Lower lobe of right lung (tissue), 2 donors: ENCODE measurements at places on chromosomes 5 and 9.

- H3K4me3 ChIP-seq = no peak overlapping the region
- peaks cover 8% of the 10 kb centered on the region for H3K4me1 ChIP-seq
- H3K36me3 ChIP-seq = no peaks in the 10 kb centered on the region
- no peaks in the 10 kb centered on the region for H3K27me3 ChIP-seq
- H3K27ac ChIP-seq = no peak overlapping the region
These were observed 5.3 kb upstream of the ACO1 start for GRCh38 chr9:32378993-32379729.

DNA sequence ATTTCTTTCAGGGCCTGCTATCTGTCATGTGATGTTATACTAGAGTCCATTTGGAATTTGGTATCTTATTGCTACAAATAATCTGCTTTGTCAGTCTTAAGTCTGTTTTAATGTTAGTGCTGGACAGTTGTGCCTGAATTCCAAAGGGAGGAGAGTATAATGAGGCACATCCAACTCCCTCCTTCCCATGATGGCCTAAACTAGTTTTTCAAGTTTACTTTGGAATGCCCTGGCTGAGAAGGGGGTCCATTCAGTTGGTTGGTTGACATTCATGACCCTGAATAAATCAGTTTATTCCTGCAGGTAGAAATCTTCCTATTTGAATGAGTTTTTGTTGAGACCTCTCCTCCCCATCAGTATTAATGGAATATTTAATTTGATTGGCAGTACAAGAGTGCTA lies 9.4 kb upstream of the LRRTM2 start:
- H3K27ac ChIP-seq = no peak overlapping the region
- H3K4me3 ChIP-seq = no peak overlapping the region
- peaks cover 11% of the 10 kb centered on the region for H3K4me1 ChIP-seq
- no peaks in the 10 kb centered on the region for H3K27me3 ChIP-seq
- H3K36me3 ChIP-seq = peaks cover 35% of the 10 kb centered on the region

GRCh38 chr9:127390248-127390545 lies 6.8 kb upstream of the SLC2A8 start:
- H3K27me3 ChIP-seq = no peaks in the 10 kb centered on the region
- H3K4me1 ChIP-seq = peaks cover 10% of the 10 kb centered on the region
- no peak overlapping the region for H3K27ac ChIP-seq
- no peak for DNase-seq

DNA sequence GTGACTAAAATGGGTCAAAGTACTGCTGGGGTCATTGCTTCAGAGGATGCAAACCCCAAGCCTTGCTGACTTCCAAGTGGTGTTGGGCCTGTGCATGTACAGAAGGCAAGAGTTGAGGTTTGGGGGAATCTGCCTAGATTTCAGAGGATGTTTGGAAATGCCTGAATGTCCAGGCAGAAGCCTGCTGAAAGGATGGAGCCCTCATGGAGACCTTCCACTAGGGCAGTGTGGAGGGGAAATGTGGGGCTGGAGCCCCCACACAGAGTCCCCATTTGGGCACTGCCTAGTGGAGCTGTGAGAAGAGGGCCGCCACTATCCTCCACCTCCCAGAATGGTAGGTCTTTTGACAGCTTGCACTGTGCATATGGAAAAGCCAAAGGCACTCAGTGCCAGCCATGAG lies 377.7 kb upstream of the TRPC7 start:
- no peaks in the 10 kb centered on the region for H3K27me3 ChIP-seq
- DNase-seq = no peak
- H3K36me3 ChIP-seq = no peaks in the 10 kb centered on the region
- no peak overlapping the region for H3K4me3 ChIP-seq
- no peaks in the 10 kb centered on the region for H3K4me1 ChIP-seq

DNA sequence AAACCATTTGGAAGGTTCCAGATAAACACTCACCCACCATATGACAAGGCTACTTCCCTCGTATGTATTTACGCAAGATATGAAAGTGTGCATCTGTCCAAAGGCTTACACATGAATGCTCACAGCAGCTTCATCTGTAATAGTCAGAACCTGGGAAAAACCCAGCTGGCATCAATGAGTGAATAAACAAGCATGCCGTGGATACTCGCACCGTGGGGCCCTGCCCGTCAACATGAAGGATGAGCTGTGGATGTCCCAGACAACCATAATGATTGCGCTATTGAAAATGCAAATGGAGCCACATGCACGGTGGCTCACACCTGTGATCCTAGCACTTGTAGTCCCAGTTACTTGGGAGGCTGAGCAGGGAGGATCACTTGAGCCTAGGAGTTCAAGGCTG lies 60.6 kb upstream of the FCN1 start:
- H3K27me3 ChIP-seq = peaks cover 1% of the 10 kb centered on the region
- H3K4me3 ChIP-seq = no peak overlapping the region
- DNase-seq = no peak
- no peaks in the 10 kb centered on the region for H3K36me3 ChIP-seq
- H3K4me1 ChIP-seq = no peaks in the 10 kb centered on the region

DNA sequence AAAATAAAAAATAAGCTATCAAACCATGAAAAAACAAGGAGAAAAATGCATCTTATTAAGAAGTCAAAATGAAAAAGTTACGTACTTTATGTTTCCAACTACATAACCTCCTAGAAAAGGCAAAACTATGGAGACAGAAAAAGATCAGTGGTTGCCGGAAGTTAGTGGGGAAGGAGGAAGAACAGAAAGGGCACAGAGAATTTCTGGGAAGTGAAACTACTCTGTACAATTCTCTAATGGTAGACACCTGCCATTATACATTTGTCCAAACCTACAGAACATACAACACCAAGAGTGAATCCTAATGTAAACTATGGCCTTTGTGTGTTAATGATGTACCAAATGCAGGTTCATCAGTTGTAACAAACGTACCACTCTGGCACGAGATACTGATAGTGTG lies 25.3 kb downstream of the SMU1 start:
- H3K4me1 ChIP-seq = no peaks in the 10 kb centered on the region
- DNase-seq = no peak
- no peak overlapping the region for H3K4me3 ChIP-seq
- H3K27me3 ChIP-seq = no peaks in the 10 kb centered on the region
- H3K27ac ChIP-seq = no peak overlapping the region

- no peak overlapping the region for H3K27ac ChIP-seq
- no peaks in the 10 kb centered on the region for H3K36me3 ChIP-seq
- H3K27me3 ChIP-seq = peaks cover 2% of the 10 kb centered on the region
- peaks cover 1% of the 10 kb centered on the region for H3K4me1 ChIP-seq
- no peak for DNase-seq
- no peak overlapping the region for H3K4me3 ChIP-seq
These were observed 4.3 kb upstream of the NCS1 start for GRCh38 chr9:130167927-130168326.

- H3K4me3 ChIP-seq = no peak overlapping the region
- H3K36me3 ChIP-seq = no peaks in the 10 kb centered on the region
- peak; percentile 82 for DNase-seq
These were observed 599.8 kb upstream of the BRINP1 start for GRCh38 chr9:119968836-119969707.

- no peak overlapping the region for H3K4me3 ChIP-seq
- no peaks in the 10 kb centered on the region for H3K27me3 ChIP-seq
- no peak overlapping the region for H3K27ac ChIP-seq
- H3K4me1 ChIP-seq = peaks cover 12% of the 10 kb centered on the region
These were observed 76.3 kb upstream of the PTGER4 start for GRCh38 chr5:40603378-40603777.

GRCh38 chr5:177372034-177372896 lies 12.0 kb upstream of the SLC34A1 start:
- DNase-seq = no peak
- H3K27me3 ChIP-seq = no peaks in the 10 kb centered on the region
- H3K36me3 ChIP-seq = peaks cover 10% of the 10 kb centered on the region
- peaks cover 32% of the 10 kb centered on the region for H3K4me1 ChIP-seq

DNA sequence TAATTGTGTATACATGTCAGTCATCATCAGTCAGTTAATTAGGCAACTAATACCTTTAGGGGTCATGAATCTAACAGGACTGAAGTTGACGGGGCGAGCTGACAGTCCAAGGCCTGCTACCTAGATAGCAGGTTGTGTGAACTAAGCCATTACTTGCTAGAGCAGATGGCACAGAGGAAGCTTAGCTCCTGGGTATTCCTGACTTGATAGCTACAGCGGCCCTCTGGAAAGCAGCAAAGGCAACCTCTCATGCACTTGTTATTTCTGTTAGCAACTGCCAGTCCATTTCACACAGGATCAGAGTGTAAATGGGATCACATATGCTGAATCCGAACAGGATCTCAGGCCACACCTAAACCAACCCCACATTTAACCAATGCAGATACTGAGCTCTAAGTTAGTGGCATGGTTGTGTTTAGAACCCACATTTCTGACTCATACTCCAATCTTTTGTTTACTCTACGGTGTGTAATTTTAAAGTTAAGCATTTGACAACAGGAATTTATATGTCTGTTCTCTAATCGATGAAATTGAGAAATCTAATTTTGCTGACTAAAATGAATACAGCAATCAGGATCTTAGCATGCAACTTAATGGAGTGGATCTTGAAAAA lies 521.3 kb upstream of the ZNF608 start:
- no peak for DNase-seq
- H3K27me3 ChIP-seq = no peaks in the 10 kb centered on the region
- no peaks in the 10 kb centered on the region for H3K36me3 ChIP-seq
- H3K4me3 ChIP-seq = no peak overlapping the region
- H3K4me1 ChIP-seq = no peaks in the 10 kb centered on the region

DNA sequence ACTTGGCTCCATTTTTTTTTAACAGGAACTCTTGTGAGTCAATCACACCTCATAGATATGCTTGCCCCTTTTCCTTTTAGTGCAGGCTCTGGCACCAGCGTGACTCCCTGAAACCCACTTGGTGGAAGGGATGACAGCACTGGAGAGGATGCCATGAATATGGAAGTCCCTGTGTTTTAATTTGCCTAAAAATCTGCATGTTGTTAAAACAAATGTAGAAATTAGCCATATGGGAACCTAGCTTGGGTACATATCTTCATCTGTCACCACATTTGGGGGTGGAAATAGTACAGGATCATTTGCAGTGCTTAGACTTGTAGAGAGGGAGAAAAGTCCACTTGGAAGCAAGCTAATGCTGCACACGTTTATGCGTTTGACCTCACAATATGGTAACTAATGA lies 179.0 kb downstream of the EBF1 start:
- no peak for DNase-seq
- H3K27ac ChIP-seq = no peak overlapping the region
- H3K27me3 ChIP-seq = peaks cover 8% of the 10 kb centered on the region
- H3K4me3 ChIP-seq = no peak overlapping the region
- no peaks in the 10 kb centered on the region for H3K4me1 ChIP-seq
- no peaks in the 10 kb centered on the region for H3K36me3 ChIP-seq

GRCh38 chr9:22045423-22045822 lies 36.3 kb upstream of the CDKN2B start:
- DNase-seq = no peak
- H3K4me1 ChIP-seq = no peaks in the 10 kb centered on the region
- H3K27me3 ChIP-seq = no peaks in the 10 kb centered on the region
- H3K4me3 ChIP-seq = no peak overlapping the region

DNA sequence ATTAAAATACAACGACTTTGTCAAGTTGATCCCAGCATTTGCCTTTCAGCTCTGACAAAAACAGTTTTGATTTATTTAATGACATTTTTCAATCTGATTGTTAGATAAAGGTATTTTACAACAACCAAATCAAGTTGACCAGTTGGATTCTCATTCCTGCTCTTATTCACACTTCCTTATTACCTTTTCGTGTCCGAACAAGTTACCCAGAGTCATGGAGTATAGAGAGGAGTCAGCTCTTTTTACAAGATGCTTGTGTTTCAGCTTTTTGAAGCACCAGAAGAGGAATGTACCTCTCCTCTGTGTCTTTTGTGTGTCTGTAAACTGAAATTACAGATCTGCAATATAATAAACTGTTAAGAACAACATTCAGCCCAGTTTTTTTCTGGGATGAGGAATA lies 151.3 kb upstream of the TMEM161B start:
- H3K36me3 ChIP-seq = no peaks in the 10 kb centered on the region
- DNase-seq = no peak
- no peak overlapping the region for H3K27ac ChIP-seq
- H3K4me3 ChIP-seq = no peak overlapping the region
- H3K4me1 ChIP-seq = no peaks in the 10 kb centered on the region
- no peaks in the 10 kb centered on the region for H3K27me3 ChIP-seq

DNA sequence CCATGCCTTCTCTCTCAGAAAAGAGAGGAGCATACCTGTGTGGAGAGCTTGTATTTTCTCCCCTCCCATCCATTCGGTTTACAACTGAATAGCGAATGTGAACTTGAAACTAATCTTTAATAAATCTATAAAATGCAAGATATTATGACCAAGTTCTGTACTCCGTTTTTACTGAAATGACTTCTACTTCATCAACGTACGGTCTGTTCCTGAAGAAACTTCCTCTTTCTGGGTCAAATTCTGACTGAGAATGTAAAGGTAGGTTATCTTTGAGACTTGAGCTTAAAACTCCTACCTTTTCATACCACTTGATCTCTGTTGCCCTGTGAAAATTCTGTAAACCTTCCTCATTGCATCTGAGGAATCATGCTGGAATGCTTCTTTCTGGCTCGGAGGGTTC lies 4.2 kb upstream of the CTNNAL1 start:
- H3K27ac ChIP-seq = peak overlapping the region; percentile 12
- no peaks in the 10 kb centered on the region for H3K27me3 ChIP-seq
- DNase-seq = no peak
- peaks cover 9% of the 10 kb centered on the region for H3K36me3 ChIP-seq

GRCh38 chr5:156920042-156920860 lies 42.8 kb downstream of the TIMD4 start:
- no peak for DNase-seq
- H3K27ac ChIP-seq = no peak overlapping the region
- H3K36me3 ChIP-seq = no peaks in the 10 kb centered on the region
- no peaks in the 10 kb centered on the region for H3K4me1 ChIP-seq
- H3K4me3 ChIP-seq = no peak overlapping the region

DNA sequence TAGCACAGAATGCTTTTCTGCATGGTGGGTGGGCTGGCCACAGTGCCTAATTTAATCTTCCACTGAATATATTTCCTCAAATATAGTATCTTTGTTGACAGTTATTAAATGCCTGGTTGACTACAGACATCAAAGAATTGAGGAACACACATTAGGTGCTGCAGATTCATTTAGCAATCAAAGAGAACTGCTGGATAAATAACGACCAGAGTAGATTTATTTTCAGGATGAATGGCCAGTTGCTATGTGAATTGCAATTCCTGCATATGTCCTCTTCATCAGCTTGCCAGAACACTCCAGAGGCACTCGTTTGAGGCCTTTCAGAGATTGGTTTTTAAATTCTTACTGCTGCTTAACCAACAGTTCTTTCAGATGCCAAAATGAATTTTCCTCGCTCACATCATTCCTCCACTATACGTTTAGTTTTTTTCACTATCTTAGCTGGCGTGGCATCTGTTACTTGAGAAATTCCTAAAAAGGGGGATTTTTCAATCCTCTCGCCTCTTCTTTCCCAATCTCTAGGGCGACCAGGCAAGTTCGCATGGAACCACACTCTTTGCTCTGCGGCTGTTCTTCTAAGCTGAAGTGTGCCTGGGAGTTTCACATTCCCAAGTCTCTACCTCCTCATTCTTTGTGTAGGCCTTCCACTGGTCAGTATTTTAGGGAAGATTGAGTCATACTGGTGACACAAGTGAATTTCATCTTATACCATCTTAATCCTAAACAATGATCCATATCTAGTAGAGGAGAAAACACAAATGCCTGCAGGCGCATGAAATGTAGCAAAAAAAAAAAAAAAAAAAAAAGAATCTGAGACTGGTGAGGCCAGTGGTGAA lies 237.1 kb upstream of the NMUR2 start:
- no peak overlapping the region for H3K27ac ChIP-seq
- H3K4me1 ChIP-seq = no peaks in the 10 kb centered on the region
- no peak overlapping the region for H3K4me3 ChIP-seq
- no peak for DNase-seq
- no peaks in the 10 kb centered on the region for H3K27me3 ChIP-seq

- H3K27ac ChIP-seq = no peak overlapping the region
- H3K4me1 ChIP-seq = no peaks in the 10 kb centered on the region
These were observed 498.3 kb downstream of the IRX1 start for GRCh38 chr5:4093970-4094369.
